ENCODE measurements at places on chromosomes 2 and 18.

GRCh38 chr2:223203971-223204929 lies 152.3 kb downstream of the KCNE4 start:
- no peak for DNase-seq

DNA sequence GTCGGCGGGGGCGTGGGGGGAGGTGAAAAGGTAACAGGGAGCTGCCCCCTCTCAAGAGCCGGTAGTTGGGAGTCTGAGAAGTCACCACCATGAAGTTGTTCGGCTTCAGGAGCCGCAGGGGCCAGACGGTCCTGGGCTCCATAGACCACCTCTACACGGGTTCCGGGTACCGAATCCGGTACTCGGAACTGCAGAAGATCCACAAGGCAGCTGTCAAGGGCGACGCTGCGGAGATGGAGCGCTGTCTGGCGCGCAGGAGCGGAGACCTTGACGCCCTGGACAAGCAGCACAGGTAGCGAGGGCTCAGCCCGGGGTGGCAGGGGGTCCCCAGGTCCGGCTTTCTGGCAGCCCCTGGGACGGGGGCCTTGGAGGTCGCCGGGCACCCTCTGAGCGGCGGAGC lies 47.1 kb upstream of the ZNF519 start:
- no peak for DNase-seq

DNA sequence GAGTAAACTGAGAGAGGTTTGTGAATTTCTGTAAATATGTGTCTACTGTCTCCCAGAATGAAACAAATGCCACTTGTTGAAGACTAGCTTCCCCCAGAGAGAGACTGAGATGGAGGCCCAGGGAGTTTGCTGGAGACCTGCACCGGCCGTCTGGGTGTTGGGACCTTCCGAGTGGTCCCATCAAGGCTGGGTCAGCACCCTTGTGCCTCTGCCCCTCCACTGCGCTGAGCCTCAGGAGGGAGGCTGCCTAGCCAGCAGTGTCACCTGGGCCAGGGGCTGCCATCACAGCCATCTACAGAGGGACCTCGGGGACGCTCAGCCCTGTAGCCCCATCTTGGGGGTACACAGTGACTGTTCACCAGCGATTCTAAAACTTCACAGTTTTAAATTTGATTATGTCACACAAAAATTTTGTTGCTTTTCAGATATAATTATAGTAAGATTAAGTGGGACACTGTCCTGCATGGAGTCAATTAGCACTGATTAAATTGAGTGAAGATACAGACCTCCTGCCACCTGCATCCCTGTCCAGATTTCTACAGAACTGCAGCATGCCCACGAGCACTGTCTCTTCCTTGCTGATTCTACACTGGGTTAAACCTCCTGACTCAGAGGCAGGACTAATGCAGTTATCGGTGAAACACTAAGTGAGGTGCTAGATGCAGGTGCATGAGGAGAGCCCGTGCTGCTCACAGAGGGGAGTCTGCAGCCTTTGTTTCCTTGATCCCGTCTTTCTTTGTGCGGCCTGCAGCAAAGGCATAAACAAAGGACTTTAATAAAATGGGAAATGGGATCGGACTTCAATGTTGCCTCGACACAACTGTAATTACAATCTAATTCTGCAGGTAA lies 50.5 kb downstream of the TMEM18 start:
- DNase-seq: no peak

GRCh38 chr18:32139835-32140283 lies 48.2 kb downstream of the RNF138 start:
- no peak for DNase-seq

- DNase-seq: no peak
These were observed 307.2 kb downstream of the FBXO15 start for GRCh38 chr18:73840319-73840945.

GRCh38 chr2:85601771-85602475 lies 575 bp downstream of the TMEM150A start:
- no peak for DNase-seq

- DNase-seq: no peak
These were observed 90.6 kb downstream of the TWIST2 start for GRCh38 chr2:238938401-238939055.

Data from DMS153 (cell line).